D721Med (cell line): ENCODE measurements at places on chromosomes 5 and 9.

DNA sequence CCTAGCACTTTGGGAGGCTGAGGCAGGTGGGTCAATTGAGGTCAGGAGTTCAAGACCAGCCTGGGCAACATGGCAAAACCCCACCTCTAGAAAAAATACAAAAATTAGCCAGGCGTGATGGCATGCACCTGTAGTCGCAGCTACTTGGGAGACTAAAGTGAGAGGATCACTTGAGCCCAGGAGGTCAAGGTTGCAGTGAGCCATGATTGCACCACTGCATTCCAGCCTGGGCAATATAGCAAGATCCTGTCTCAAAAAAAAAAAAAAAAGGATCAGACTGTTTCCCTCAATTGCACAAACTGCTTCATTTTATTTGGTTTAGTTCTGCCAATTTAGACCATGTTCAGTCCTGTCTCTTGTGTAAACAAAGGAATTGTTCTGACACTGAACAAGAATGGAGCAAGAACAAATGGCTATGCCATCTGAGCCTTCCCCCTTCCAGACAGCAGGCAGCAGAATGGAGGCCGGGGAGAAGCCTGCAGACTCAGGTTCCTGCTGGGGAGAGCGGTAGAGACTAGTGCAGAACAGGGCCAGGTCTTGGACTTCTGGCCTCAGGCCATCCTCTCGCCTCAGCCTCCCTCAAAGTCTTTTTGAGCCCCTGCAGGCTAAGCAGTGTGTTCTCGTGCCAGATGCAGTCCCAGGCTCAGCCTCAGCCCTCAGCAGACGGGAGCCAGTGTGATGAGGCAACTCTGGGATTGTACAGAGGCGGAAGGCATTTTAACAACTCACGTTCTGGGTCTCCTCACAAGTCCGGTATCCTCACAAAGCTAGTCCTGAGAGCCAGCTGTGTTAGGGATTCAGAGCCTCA is 18.2 kb downstream of the HNRNPH1 start:
- no peak for DNase-seq

DNA sequence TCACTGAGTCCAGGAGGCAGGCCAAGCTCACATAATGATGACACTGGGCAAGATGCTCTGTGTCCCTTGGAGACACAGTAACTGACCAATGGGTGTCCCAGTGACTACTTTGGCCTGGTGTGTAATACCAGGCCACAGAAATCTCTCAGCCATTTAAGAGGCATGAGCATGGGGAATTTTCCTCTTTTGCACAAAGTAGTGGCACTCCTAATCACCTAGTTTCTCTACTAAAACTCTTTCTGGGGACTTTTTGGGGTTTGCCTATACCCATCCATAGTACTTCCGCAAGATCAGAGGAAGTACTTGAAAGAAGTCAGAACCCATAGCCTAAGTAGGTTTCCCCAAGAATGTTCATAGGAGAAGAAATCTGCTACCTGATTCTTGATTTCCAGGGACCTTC is 161.9 kb downstream of the ARSB start:
- DNase-seq: no peak

DNA sequence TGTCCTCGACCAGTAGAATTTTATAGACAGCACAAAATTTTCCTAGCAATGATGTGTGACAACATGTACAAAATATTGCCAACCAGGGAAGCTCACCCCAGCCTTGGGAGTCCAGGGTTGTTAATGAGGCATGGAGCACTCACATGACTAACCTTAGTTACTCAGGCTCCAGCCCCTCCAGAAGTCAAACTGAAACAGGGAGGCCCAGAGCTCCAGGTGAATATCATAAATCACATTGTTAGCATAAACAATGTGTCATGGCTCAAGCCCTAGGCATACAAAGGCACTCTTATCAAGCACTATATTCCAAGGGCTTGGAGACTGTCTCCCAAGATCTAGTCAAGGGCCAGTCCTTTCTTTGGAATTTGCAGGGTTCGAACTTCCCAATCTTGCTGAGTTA is 44.4 kb downstream of the TNFAIP8 start:
- DNase-seq: no peak

DNA sequence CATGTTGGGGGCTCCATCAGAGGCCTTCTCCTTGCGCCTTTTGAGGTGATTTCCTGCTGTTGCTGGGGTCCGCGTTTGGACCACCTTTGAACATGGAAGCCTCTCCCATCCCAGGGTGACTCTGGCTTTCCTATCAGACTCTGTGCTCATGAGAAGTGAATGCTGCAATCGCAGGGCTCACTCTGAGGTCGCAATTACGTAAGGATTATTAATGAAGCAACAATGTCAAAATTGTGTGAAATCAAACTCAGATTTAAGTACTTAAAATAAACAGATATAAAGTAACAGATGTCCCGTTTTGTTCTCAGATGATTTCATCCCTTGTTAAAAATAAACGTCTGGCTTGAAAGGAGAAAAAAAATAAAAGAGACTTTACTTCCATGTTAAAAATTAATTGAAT is 634.2 kb downstream of the BNC2 start:
- DNase-seq: no peak

DNA sequence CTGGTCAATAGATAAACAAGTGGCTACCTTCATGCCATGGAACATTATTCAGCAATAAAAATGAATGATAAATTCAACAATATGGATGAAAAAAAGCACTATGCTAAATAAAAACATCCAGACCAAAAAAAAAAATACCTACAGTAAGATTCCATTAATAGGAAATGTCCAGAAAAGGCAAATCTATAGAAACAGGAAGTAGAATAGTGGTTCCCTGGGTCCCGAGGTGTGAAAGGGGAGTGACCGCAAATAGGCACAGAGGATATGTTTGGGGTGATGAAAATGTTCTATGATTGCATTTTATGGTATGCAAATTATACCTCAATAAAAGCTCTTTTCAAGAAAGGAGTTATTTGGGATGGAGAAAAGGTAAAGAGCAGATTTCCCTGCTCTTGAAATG is 3.6 kb upstream of the GPR151 start:
- no peak for DNase-seq

GRCh38 chr5:43258116-43258515 is 55.1 kb downstream of the HMGCS1 start:
- DNase-seq: no peak
